NCI-H1694 (cell line): ENCODE measurements at places on chromosomes 5 and 9.

GRCh38 chr5:82160948-82161347 lies 117.2 kb downstream of the RPS23 start:
- no peak for DNase-seq

GRCh38 chr9:99389087-99390033 lies 167.3 kb downstream of the SEC61B start:
- no peak for DNase-seq

GRCh38 chr5:180387798-180388197 lies 34.7 kb upstream of the GFPT2 start:
- no peak for DNase-seq

DNA sequence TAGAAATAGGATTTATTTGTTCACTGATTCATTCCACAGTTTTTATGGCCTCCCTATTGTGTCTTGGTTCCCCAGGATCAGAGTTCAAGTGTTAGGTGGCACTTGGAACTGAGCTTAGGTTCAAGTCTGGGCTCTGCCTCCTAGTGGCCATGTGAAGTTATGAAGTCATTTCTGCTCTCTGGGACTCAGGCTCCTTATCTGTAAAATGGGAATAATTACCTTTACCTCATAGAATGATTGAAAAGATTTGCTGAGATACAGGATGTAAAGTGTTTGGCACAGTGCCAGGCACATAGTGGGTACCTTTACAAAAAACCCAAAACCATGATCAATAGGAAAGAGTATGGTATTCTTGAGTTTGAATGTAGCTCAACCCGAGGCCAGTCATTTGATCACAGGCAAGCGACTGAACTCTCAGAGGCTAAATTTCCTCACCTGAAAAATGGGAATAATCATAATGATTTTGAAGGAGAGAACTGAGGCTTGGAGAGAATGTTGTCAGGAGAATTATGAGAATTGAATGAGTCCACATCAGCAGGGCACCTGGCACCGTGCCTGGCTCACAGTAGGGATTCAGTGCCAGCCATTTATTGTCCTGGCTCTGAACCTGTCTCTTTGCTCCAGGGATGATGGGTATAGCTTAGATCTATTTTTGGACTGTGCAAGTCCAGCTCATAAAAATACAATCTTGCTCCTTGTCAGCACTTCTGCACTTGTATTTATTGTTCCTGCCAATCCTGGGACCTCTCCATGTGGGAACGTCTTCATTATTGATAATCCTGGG lies 10.8 kb downstream of the NSG2 start:
- DNase-seq, result no peak

GRCh38 chr5:58447226-58447625 lies 12.7 kb downstream of the PLK2 start:
- no peak for DNase-seq

DNA sequence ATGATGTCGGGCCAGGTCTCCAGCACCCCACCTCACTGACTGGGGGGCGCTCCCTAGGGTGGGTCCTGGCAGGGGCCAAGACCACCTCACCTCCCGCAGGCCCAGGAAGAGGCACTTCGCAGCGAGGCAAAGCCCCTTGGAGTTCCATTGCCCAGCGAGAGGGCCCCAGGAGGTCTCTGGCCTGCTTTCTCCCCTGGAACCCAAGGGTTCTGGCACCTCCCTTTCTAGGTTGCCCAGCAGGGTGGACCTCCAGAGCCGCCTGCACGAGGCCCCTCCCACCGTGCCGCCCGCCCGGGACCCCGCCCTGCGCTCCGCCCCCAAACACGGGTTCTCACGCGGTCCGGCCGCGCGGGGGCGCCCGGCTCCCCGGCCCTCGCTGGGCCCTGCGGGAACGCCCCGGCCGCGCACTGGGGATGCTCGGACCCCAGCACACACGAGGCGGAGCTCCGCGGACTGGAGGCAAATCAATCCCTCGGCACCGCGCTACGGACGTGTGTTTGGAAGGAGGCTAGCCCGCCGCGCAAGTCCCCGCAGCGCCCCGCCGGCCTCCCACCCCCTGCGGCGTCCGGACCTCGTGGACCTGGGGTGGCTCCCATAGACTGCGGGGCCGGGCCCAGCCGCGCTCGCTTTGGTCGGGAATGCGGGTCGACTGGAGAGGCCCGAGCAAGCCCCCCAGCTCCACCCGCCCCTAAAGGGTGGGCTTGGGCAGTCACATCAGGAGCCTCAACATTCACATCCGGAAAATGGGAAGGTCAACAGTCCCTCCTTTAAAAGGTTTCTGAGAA lies 99.5 kb upstream of the LMX1B start:
- DNase-seq, result peak; percentile 8

- peak; percentile 3 for DNase-seq
Measured at GRCh38 chr9:113508111-113508749, 44.7 kb downstream of the RGS3 start.

DNA sequence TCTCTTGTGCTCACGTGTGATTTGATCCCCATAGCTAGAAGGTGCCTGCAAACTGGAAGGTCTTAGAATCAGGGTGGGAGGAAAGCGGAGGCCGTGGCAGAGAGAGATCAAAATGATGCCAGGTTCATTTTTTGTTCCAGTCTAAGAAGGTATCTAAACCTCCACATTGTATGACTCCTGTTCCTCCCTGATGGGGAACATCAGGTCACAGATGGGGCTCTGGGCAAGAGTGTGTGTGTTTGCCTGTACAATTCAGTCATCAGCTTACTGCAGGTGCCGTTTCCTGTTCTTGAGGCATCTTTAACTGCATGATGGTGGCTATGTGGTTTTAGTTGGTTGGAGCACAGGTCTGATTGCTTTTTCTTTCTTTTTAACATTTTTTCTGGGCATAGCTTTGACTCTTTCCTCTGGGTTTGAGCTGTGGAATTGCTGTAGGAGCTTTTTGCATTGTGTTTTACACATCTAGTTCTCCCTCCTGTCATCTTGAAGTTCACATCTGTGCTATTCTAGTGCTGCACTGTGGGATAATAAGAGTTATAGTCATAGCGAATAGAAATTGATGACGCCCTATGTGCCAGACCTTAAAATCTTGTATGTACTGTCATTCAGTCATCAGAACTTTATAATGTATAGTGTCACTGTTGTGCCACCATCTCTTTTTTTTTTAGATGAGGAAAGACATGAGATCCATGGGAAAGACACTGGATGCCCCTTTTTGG lies 30.8 kb downstream of the ARHGAP26 start:
- DNase-seq, result no peak

DNA sequence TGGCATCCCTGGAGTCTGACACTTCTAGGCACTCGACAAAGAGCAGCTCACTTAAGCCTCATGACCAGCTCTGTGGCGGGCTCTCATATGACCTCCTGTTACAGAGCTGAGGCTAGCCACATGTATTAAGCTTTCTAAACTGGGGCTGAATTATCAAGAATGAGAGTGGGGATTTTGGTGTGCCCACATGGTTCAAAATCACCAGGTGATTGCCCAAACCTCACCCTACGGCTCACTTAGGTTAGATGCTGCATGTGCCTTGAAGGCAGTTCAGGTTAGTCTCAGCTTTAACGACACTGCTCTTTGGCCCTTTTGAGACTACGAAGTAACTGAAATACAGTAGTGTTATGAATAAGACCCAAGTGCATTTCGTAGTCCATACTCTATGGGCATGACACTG lies 39.4 kb upstream of the SMIM32 start:
- no peak for DNase-seq

GRCh38 chr5:75057561-75057960 lies 5.2 kb upstream of the GCNT4 start:
- DNase-seq, result no peak

DNA sequence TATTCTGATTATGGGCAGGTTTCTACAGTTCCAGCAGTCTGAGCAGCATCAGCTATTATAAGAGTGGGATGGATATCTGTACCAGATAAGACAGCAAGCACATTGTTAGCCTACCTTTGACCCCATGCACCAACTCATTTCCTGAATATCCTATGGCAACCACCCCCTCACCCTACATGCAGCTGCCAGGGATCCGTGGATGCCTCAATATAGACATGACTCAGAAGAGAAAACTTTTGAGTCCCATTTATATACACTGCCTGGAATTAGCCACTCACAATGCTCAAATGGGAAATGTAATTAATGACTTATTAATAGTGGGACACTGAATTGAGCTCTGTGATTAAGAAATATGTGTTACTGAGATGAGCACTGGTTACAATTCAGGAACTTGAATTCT lies 124.4 kb downstream of the SSBP2 start:
- DNase-seq, result no peak

- DNase-seq, result no peak
Measured at GRCh38 chr5:179060116-179061008, at the start of gene ZNF354C. Gene ZNF354C, plus strand, starts transcription at chr5:179060373. Its CDS starts 1,696 bp downstream, at chr5:179062069.

DNA sequence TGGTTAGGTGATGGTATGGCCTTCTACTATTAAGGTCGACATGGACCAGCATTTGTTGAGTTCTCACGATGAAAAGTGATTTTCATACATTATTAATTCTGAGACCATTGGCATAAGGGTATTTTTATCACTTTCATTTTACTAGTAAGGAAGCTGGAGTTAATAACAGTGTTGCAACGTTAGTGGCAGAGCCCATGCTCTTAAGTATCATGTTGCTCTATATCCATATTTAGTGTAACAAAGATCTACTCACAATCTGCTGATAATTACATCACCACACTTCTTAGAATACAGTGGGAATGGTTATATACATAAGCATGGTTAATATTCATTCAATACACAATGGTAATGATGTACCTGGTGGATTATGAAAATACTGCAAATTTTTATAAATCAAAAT lies 81.9 kb downstream of the PRR16 start:
- DNase-seq, result no peak

DNA sequence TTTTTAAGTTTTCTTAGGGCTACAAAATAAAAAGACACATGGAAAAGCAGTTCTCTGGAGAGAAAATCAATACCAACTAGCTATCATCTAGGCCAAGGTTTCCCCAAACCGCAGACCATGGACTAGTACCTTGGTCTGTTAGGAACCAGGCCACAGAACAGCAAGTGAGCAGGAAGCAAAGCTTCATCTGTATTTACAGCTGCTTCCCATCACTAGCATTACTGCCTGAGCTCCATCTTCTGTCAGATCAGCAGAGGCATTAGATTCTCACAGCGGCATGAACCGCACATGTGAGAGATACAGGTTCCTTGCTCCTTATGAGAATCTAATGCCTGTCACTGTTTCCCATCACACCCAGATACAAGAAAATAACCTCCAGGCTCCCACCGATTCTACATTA lies 1907.6 kb upstream of the ACO1 start:
- DNase-seq, result no peak

- no peak for DNase-seq
Measured at GRCh38 chr9:125043631-125044030, 99.7 kb downstream of the SCAI start.

DNA sequence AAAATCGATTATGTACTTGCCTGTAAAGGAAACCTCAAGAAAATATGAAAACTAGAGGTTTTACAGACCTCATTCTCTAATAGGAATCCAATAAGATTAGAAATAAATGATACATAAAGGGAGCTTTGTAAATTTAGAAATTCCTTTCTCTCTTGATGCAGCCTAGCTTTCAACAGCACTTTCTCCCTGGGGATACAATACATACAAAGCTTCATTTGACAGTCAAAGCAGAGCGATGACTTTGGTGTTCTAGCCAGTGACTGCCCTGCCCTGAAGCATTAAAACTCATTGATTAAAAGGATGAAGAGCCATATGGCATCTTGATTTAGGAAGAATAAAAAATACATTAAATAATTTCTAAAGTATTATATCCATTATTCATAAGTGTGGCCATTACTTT lies 46.3 kb upstream of the GLIS3 start:
- no peak for DNase-seq

- DNase-seq, result no peak
Measured at GRCh38 chr9:118414676-118415075, 710.5 kb downstream of the TLR4 start.

DNA sequence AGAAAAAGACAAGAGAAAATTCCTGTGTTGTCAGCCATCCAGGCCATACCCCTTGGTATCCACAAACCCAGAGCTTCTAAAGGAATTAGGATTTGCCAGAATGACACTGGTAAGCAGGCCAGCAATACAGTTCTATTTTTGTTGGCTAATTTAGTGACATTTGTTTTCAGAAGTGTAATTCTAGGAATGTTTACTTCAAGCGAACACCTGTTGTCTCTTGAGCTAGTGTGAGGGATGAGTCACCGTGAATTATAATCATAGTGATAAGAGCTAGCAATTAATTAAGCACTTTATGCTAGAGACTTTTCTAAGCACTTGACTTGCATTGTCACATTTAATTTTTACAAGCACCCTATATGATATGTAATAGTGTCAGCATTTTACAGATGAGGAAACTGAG lies 99.2 kb downstream of the PRKACG start:
- DNase-seq, result no peak

- no peak for DNase-seq
Measured at GRCh38 chr5:146116361-146116760, 11.0 kb upstream of the PLAC8L1 start.

DNA sequence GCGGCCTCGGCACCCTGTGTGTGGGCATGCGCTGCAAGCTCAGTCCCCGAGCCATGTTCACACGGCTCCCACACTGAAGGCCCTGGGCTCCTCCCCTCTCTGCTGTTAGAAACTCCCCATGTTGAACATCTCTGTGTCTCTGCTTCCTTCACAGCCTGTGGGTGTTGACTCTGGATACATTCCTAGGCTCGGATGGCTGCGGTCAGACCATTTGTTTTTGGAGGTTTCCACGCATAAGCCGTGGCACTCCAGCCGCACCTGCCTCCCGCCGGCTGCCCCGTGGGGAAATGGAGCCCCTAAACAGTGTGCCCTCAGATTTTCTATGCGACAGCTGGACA lies 31.2 kb upstream of the LRRC14B start:
- no peak for DNase-seq

DNA sequence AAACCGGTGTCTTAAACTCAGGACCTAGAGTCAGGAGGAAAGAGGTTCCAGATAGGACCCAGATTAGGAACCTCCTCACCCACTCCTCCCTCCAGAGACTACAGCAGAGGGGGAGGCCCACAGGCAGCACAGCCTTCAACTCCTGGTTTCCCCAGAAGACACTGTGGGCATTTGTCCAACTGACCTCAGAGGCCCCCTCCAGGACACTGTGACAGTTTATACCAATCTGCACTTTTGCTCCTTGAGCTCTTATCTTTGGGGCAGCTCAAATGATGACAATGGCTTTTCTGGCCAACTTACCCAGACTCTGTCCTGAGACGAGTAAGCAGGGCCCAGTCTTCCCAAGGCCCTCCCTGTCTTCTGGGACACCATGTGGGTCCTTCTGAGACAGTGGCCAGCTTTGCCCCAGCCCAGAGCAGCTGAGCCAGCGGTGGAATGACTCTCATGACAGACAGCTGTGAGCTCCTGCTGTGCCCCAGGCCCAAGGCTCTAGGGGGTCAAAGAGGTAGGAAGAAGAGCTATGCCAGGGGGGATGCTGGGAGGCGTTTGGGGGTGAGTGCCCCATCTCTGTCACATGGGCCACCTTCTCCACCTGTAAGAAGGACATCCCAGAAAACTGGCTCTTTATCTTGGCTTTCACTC lies 14.3 kb downstream of the OR2V2 start:
- no peak for DNase-seq

DNA sequence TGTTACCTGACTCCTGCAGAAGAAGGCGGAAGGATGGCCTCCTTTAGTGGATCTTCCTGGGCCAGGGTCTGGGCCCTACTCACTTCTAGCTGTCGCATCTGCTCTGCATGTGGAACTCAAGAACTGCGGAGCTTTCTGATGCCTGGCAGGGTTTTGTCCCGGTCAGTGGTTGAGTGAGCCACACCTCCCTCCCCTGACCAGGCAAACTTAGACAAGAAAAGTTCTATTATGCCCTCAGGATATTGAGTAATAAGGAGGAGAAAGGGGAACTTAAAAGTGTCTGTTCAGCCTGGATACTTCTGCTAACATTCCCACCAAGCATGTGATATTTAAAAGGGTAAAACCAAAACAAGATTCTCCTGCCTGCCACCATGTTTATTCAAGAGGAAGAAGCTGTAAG lies at the start of gene FYB1:
Gene FYB1, minus strand, starts transcription at position 127 of the 400 bp plus-strand sequence. CDS start 16,603 bp downstream, outside the sequence.
- DNase-seq, result no peak
